ENCODE measurements at places on chromosomes 6 and 20.

DNA sequence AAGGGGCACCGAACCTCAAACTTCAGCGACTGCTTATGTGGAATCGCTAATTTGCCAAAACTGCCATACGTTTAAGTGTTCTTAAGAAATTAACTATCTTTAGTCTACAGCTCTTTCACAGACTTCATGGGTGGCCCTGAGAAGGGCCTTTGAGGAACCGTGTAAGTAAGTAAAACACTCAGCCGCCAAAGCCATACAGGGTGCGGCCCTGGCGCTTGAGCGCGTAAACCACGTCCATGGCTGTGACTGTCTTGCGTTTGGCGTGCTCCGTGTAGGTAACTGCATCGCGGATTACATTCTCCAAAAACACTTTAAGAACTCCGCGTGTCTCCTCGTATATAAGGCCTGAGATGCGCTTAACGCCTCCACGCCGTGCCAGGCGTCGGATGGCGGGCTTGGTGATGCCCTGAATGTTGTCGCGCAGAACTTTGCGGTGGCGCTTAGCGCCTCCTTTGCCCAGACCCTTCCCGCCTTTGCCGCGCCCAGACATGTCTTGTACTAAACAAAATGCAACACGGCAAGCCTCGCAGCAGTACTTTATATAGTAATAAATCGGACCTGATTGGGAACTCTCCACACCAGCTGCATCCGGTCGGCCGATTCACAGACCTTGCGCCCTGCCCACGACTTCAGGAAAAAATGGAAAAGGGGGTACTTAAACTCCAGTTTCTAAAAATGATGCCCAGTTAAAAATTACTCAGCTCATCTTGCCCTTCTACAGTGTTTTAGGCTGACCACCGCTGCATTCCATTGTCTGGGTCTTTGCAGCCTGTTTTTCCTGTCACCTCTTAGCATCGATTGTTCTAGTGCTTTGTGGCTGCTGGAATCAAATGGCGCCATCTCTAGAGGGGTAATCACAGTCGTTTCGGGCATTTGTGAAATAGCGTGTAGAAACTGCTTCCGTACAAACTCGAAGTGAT is 38.9 kb downstream of the OR2B2 start:
- peak; percentile 90 for DNase-seq

GRCh38 chr20:63708301-63709148 is 686 bp downstream of the ZGPAT start:
- DNase-seq: no peak

DNA sequence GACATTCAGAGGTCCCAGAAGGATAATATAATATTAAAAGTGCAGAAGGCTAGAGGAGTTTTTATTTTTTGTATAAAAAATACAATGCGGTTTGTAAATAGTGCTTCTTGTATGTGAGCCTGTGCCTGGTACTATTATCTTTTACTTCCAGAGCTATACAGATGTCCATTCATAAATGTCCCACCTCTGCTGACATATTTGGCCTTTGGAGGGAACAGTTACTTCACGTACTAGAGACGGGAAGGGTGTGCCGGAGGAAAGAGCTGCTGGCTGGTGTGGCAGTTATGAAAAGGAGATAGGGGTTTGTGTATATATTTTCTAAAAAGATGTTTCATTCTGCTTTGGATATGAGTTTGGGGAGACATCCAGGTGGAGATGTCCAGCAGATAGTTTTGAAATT is 8.8 kb downstream of the CD109 start:
- no peak for DNase-seq

- DNase-seq: no peak
Observed at GRCh38 chr6:42239333-42239732, 21.7 kb upstream of the MRPS10 start.

DNA sequence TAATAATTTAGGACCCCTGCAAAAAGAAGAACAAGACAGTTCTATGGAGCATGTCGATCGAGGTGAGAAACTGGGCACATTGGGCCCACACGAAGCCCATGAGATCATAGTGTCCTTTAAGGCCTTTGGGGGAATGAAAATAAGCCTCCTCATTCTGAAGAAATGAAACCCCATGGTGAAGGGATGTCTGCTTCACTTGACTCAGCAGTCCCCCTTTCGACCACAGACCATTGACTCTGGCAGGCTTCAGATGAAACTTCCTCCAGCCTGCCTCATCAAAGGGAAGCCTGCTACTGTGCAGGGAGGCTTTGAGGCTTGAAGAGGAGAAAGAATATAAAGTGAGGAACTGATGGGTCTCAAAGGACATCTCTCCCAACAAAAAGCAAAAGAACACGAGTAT is 144.2 kb upstream of the FBXL4 start:
- DNase-seq: no peak

DNA sequence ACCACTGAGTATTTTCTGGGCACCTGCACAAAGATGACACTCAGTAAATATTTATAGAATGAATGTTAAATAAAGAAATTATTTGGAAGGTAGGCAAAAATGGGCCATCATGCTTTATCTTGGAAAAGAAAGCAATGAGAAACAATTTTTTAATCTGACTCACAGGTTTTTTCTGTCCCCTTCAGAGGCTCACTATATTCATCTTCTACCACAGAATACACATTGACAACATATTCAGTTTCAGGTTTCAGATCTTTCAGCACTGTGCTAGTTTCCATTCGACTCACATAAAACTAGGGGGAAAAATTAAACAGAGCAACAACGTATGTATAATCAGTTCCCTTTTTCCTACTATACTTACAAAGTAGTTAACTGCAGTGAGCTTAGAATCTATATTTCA is 58.3 kb downstream of the COL12A1 start:
- no peak for DNase-seq

DNA sequence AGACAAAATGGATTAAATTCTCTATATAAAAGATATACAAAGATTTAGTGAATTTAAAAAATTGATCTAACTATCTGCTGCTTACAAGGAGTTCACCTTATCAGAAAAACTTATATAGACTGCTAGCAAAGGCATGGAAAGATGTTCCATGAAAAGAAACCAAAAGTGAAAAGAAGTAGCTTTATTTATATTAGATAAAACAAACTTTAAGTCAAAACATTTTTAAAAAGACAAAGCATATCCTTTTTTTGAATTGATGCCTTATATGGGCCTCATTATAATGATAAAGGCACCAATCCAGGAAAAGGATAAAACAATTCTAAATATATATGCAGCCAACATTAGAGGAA is 334.2 kb downstream of the MEI4 start:
- DNase-seq: no peak

DNA sequence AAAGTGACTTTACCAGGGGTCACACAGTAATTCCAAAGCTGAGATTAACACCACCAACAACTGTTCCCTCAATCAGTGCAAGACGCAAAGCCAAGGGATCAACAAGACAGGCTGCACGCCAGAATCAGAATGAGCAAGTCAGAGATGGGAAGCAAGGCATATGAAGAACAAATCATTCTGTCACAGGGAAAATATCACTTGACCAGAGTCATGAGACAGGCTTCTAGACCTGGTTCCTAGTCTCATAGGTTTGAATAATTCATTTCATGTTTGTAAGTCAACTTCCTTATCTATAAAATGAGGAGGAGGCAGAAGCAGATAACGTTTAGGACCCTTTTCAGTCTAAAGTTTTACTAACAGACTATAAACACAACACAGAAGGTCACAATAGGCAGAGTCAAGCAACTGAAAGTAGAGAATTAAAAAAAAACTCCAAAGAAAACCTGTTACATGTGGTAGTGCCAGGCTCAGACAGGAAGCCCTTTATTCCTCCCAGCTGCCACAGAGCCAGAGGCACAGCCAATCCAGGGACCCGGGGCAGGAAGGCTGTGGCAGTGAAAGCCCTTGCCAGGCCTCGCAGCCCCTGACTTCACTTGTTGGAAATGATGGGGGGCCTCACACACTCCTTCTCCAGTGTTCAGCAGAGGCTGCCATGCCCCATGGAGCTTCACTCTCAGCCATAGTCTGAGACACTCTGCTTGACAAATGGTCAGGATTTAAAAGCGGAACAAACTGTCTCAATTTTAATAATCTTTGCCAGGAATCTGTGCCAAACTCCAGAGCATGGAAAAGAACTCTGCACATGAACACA is 29.2 kb upstream of the DST start:
- peak; percentile 11 for DNase-seq

- DNase-seq: no peak
Observed at GRCh38 chr6:149855741-149856140, 8.4 kb downstream of the LRP11 start.

GRCh38 chr6:71414486-71414885 is 125.9 kb downstream of the OGFRL1 start:
- DNase-seq: no peak

DNA sequence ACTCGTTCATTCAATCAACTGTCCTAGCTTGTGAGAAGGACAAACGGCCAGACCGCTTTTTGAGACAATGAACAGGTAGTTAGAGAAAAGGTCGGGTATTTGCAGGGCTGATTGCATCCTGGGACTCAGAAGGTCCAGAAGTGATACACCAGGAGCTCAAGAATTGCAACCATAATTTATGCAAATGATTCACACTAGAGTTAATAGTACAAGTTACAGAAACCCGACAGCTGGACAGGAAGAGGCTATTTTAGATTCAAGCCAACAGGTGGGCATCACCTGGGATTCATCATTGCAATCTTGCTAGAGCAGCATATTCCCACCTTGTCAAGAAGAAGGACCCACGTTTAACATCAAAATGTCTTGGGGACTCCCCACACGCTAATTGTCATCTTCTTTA is 83.5 kb downstream of the TNFAIP3 start:
- DNase-seq: no peak

GRCh38 chr20:4060856-4061695 is 45.7 kb upstream of the RNF24 start:
- DNase-seq: no peak

GRCh38 chr6:36839749-36840431 is 646 bp upstream of the CPNE5 start:
- DNase-seq: no peak

- no peak for DNase-seq
Observed at GRCh38 chr6:139940741-139941729, 566.6 kb upstream of the CITED2 start.

- DNase-seq: peak; percentile 55
Observed at GRCh38 chr20:34872622-34873224, at the start of gene GGT7. GGT7 (minus strand) TSS chr20:34872856; CDS start chr20:34872815, 41 bp downstream.

DNA sequence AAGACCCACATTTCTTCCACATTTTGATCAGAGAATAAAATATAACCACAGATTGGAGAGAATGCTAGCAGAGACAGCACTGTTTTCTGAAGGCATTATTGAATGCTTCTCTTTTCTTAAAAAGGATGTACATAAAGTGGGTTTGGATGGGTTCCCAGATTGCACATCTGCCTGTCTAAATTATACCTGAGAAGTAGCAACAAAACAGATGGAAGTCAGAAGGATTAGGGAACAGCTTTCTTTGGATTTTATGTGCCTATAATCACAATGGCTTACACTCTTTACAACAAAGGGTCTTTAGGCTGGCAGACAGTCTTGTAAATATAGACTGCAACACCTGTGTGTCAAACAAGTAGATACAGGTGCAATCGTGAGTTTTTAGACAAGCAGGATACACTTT is 622.2 kb upstream of the MANEA start:
- no peak for DNase-seq

- DNase-seq: no peak
Observed at GRCh38 chr6:166410426-166410935, 27.7 kb upstream of the MPC1 start.

DNA sequence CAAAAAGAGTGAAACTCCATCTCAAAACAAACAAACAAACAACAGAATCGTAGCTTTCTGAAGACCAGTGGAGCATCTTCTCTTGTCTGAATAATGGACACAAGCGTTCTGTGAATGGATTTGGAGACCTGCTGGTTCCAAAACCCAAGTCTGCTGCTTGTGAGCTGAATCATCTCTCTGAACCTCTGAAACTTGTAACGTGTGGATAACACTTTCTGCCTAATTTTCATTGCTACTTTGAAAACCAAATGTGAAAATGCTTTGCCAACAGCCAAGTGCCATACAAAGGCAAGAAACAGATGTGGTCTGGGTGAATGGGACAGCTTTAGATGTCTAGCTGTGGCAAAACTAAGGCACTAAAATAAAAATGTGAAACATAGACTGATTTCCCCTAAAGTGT is 44.3 kb downstream of the PHACTR1 start:
- DNase-seq: no peak

DNA sequence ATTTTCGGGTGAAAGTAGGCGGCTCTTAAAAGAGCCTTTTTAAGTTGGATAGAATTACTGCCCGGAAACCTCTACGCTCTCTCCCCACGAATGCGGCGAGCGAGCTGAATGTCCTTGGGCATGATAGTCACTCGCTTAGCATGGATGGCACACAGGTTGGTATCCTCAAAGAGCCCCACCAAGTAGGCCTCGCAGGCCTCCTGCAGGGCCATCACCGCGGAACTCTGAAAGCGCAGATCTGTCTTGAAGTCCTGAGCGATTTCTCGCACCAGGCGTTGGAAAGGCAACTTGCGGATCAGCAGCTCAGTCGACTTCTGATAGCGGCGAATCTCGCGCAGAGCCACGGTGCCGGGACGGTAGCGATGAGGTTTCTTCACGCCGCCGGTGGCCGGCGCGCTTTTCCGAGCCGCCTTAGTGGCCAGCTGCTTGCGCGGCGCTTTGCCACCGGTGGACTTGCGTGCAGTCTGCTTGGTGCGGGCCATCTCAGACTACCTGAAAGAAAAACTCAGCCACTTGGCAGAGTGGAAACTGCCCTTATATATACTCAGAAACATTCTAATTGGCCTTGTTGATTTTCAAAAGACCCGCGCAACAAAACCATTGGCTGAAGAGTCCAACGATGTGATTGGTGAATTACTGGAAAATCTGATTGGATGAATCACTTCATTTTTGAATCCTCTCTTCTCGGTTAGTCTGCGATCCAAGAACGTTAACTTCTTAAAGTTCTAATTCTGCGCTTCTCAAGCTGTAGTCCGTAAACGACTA is 93.9 kb upstream of the BTN3A2 start:
- DNase-seq: peak; percentile 91

DNA sequence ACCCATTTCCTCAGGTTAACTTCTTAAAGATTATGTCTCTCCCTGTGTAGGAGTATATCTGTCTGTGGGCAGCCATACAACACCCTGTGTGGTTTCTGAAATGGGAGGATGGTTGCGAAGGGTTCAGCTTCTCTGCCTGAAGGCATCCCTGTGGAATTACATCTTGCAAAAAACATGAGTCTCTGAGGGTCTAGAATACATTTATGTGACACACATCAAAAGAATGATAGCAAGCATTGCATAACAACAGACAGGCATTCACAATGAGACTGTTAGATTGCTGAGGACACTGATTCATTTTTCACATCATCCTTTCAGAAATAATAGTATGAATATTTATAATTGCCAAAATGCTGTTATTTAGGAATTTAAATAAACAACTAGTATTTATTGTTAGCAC is 670.9 kb downstream of the HTR1B start:
- no peak for DNase-seq

DNA sequence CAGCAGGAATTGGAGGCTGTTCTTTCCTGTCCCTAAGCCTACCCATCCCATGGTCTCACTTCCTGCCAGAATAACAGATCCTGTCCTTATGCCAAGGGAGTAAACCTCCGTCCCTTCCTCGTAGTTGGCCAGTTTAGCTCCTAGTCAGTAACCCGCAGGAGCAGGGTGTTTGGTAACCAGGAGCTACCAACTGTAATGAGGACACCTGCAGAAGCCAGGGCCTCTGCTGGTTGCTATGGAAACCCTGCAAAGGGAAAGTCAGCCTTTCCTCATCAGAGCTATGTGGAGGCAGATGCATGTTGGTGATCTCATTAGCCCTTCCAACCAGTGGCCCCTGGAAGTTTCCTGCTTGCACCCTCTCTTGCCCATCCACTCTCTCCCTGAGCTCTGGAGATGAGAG is 368.2 kb upstream of the SULF2 start:
- no peak for DNase-seq

- no peak for DNase-seq
Observed at GRCh38 chr20:57987659-57988058, 240.8 kb downstream of the ANKRD60 start.
